ENCODE measurements at places on chromosomes 12 and 14.

- no peak for DNase-seq
Measured at GRCh38 chr12:74317741-74318140, 219.9 kb upstream of the ATXN7L3B start.

GRCh38 chr12:54371328-54372112, 7.2 kb upstream of the GPR84 start:
- no peak for DNase-seq

GRCh38 chr14:68384335-68384734, 408.5 kb downstream of the ZFP36L1 start:
- DNase-seq: no peak

DNA sequence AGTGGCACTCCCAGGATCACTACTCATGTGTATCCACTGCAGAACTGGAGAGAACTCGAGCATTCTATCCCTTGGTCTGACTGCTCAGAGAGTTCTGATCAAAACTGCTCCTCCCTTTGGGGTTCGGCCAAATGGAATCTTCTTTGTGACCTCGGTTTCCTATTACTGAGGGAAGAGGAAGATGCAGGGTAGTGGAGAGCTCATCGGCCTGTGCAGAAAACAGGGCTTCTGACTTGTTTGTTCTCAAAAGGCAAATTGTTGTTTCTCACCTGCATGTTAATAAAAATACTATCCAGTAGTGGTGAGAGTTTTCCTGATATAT, 17.1 kb upstream of the AKAP6 start:
- no peak for DNase-seq

GRCh38 chr14:82387699-82388098, 854.0 kb upstream of the SEL1L start:
- no peak for DNase-seq

DNA sequence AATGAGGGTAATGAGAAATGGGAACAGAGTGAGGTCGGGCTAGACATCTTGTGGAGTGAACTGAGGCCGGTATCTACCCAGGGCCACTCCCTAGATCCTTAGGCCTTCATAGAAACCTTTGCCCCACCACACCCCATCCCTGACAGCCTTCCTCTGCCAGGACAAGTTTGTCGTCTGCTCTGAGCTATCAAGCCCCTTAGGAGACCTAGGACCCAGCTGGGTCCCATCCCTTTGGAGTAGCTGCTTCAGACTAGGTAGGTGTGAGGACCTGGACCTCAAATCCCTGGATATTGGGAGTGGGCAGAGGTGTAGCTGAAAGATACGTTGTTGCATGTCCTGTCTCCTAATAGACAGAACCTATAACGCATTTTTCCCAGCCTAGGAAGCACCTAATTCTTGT, at the start of gene TMEM253:
Gene TMEM253, plus strand, starts transcription at position 136 of the 400 bp plus-strand sequence. CDS start 278 bp downstream, outside the sequence.
- DNase-seq: no peak

GRCh38 chr12:43648636-43649035, 96.6 kb upstream of the ADAMTS20 start:
- no peak for DNase-seq
